RCC 7860 (cell line): ENCODE measurements at places on chromosomes 12 and 14.

- DNase-seq = no peak
Observed at GRCh38 chr14:61388173-61388975, 67.0 kb downstream of the PRKCH start.

DNA sequence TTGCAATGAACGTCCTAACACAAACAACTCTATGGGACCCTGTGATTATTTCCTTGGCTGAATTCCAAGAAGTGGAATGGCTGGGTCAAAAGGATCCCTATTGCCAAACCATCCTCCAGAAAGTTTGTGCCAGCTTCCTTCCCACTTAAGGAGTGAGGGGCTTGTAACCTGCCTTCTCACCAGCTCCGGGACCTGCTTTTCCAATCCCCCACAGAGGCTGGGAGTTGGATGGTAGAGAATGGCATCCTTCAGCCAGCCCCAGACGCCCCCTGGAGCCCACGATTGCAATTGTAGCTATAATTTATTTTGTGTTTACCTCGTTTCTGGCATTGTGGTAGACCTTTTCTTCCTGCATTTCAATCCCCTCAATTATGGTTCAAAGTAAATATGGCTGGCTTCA is 9.7 kb upstream of the ZDHHC22 start:
- DNase-seq = no peak

GRCh38 chr12:21934173-21934572 is 7.1 kb downstream of the ABCC9 start:
- DNase-seq = no peak

DNA sequence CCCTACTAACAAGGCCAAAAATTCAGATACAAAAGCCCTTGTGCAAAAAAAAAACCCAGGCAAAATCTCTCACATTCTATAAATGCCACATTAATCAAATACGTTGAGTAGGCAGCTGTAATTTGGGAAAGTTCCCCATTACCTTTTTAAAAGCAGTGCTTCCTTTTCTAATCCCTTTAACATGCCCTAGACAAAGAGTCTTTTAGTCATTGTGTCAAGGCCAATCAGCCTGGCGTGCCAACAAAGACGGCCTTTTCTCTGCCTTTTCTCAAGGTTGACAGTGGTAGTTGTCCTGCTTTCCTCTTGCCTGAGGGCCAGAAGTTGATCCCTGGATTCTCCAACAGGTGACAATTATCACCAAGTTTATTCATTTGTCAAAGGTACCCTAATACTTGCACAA is 62.5 kb upstream of the METAP2 start:
- DNase-seq = no peak

GRCh38 chr12:125744201-125744600 is 679.0 kb downstream of the AACS start:
- no peak for DNase-seq

DNA sequence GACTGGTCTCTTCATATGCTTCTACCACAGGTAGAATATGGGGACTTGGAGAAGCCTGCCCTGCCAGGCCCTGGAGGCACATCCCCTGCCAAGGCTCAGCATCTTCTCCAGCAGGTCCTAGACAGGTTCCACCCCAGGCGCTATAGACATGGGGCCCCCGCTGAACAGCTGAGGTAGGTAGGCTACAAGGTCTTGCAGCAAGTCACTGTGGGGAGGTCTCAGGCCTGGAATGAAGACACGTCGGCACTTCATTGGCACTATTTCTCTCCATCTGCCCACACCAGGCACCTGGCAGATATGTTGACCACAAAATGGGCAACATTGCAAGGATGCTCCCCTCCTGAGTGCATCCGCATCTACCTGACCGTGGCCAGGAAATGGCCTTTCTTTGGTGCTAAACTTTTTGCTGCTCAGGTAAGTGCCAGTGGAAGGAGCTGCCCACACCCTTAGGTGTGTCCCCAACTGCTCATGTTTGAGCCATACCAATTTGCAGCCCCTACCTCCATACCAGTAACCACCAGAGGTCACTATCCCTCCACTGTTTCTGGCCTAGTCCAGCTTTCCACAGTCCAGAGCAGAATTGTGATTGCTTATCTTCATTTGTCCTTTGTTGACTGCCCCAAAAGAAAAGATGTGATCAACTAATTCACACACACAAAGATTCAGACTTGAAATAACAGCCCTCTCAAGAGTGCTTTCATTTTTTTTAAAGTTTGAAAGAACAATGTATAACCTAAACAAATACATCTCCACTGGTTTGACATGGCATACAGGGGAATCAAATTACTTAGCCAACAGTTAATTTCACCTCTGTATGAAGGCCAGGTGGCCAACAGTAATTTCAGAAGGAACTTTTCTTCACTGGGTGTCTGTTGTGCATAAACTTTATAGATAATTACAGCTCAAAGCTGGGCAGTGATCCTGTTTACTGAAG is 16.1 kb downstream of the PIGH start:
- DNase-seq = peak; percentile 29

- DNase-seq = no peak
Observed at GRCh38 chr14:75752907-75753594, 92.0 kb downstream of the TTLL5 start.

DNA sequence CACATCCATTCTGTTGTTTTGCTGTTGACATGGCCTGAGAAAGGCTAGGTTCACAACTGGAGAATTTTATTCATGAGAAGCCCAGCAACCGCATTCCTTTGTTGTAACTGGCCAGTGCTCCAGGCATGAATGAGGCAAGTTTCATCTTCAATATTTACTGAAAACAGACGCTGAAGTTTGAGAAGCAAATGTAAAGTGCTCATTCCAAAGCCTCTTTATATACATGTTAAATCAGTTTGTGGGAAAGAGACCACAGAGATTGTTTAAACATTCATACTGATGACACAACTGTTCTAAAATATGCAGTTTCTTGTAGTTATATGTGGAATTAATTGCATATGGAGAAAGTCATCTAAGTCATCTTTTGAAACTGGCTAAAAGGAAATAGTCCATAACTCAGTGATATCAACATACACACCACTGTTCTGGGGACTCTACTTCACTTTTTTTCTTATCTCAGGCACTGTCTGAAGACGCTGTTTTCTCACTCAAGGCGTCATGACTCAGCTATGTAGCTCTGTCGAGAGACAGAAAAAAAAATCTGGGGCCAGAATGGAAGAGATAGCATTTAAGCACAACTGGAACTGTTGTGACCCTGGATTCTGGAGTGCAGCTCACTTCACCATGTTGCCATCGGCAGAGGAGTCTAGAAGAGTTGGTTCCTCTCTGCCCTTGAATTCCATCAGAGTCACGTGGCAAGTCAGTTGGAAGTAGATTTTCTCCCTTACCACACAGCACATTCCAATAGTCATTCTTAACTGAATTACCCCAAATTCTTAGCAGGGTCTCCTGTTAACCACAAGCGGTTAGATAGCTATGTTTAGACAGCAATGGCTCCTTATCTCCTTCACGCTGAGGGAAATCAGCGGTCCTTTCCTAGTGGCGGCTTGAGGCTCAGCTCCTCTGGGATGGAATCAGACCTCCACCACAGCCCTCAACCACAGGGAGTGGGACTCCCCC is 258.4 kb upstream of the HMGA2 start:
- DNase-seq = peak; percentile 95

- DNase-seq = no peak
Observed at GRCh38 chr12:75459755-75460154, 20.8 kb upstream of the GLIPR1 start.

- peak; percentile 94 for DNase-seq
Observed at GRCh38 chr12:99911081-99911480, 73.7 kb downstream of the ANKS1B start.

GRCh38 chr12:46982629-46983392 is 96.6 kb upstream of the PCED1B start:
- DNase-seq = no peak

DNA sequence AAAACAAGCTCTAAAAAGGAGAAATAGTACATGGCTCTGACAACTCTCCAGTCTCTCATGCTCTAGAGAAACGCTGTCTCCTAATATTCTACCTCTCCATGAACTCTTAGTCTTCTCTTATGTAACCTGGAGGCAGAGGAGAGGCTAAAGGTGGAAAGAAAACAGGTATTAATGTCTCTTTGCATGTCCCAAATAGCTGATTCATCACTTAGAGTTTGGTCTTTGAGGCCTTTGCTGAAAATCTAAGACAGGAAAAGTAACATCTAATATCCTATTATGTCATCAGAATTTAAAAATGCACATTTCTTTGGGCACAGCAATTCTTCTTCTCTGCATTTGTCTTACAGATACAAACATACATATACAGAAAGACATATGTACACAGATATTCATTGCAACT is 127.2 kb downstream of the DHRS2 start:
- no peak for DNase-seq

- no peak for DNase-seq
Observed at GRCh38 chr12:111436811-111437210, 31.1 kb downstream of the SH2B3 start.

DNA sequence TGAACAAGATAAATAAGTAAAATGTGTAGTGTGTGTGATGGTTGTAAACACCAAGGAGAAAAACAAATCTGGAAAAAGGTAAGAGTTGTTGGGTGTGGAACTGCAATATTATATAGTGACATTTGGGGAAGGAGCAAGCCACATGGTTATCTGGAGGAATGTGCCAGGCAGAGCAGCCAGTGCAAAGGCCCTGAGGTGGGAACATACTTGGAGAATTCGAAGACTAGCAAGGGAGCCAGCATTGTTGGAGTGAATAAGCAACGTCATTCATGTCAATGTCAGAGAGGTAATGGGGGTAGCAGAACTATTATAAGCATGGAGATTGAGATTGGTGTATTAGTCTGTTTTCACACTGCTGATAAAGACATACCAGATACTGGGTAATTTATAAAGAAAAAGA is 241.5 kb upstream of the LHX5 start:
- no peak for DNase-seq

DNA sequence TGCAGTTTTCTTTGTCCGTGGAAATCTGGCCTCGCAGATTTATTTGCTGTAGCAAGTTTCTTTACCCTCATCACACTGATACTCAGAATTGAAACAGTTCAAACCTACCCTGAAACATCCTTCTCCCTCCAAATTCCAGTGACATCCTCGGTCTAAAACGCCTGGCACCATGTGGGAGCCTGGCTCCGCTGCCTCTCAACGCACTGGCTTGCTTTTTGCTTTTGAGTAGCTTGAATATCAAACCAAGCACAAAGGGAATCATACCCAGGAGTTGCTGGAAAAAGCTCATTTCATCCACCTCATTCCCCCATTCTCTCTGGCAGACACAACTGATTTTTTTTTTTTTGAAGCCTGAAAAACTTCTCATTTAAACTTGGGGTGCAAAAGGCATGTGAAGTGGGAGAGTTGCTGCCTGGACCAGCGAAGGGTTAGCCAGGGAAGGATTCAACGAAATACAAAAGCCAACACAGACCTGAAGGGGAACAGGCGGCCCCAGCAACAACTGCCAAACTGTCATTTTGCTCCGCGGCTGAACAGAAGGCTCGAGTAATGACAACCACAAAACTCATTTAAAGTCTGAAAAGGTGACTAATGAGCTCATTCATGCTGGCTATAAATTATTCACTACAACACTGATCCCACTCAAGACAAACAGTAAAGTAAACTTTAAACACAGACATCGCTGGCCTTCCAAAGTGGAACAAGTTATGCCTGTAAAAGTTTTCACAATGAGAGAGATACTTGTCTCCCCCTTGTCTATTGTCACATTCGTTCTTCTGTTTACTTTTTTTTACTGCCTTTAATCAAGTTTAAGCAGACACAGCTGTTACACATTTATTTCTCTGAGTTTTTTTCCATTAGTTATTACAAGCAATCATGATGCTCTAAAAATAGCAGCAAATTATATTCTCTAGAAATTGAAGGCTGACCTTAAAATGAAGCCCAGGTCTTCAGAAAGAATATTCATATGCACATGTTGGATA is 12.5 kb upstream of the FOXN3 start:
- peak; percentile 62 for DNase-seq

DNA sequence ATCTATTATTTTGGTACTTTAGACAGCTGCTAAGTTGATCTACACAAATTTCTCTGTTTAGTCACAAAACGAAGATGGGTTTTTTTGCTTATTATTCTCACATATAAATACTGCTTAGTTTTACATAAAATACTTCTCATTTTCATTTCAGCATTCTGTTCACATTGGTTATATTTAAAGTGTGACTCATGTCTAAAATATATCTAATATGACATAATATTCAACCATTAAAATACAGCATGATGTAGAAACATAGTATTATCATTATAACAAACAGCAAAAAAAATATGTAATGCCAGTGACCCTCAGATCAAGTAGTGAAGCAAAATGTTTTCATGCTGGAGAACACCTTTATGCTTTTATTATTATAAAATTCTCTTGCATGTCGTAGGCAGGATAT is 63.7 kb downstream of the SH2B3 start:
- DNase-seq = no peak

- DNase-seq = no peak
Observed at GRCh38 chr14:57205938-57206337, 62.8 kb downstream of the EXOC5 start.

GRCh38 chr14:102819176-102819628 is 42.0 kb downstream of the TRAF3 start:
- DNase-seq = no peak

- DNase-seq = no peak
Observed at GRCh38 chr12:51071663-51072062, 11.7 kb downstream of the CSRNP2 start.

DNA sequence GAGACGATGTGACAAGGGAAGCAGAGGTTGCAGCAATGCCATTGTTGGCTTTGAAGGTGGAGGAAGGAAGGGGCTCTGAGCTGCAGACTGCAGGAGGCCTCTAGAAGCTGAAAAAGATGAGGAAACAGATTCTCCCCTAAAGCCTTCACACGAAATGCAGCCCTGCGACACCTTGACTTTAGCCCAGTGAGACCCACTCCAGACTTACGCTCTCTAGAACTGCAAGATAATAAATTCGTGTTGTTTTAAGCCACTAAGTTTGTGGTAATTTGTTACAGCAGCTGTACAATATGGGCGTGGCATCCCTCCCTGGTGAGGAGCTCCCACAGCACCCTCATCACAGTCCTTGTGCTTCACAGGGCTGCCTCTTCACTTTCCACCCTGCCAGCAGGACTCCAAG is 53.2 kb downstream of the GOLGA5 start:
- no peak for DNase-seq

GRCh38 chr14:94000267-94000666 is 3.2 kb downstream of the CCDC197 start:
- no peak for DNase-seq

DNA sequence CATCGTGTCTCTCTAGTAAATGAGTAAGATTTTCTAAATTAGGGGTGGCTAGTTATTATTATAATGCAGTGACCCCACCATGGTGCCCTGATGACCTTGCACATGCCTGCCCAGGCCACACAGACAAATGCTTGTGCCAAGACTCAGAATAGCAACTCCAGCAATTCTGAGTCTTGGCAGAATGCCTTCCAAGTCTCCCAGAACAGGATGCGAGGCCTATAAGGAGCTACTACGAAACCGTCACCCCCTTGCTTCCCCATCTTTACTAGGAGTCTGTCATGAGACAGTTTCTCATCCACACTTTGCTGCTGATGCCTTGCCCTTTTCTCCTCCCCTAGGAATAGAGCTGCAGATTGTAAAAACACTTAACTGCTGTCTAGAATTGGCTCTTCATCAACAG is 559.9 kb downstream of the TRHDE start:
- no peak for DNase-seq

DNA sequence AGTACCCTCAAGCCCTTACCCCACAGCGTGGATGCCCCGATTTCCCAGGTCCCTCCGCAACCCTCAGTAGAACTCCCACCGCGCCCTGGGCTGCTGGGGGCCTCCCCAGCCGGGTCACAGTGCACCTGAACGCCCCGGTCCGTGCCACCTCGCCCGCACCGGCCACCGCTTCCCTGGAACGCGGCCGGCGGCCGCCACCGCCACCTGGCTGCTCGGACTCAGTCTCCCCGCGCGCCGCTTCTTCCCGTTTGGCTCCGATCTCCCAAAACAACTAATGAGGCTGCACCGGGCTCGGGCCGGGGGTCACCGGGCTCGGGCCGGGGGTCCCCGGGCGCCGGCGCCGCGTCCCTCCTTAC is 1.0 kb downstream of the ITPK1 start:
- no peak for DNase-seq
